ENCODE measurements at places on chromosomes 7 and 10. TPM values are rescaled to one million over a fixed set of nuclear protein-coding genes. Genes with fewer than 3 reads are reported as not detected.

Gene TRAPPC14
- total RNA-seq = 39.2 TPM

Gene HABP2
- not detected for total RNA-seq

Gene PAPOLB
- not detected for total RNA-seq

Gene KLF6
- 127 TPM for total RNA-seq

Gene CABCOCO1
- total RNA-seq = not detected

Gene MET
- total RNA-seq = 2.2 TPM

Gene MMD2
- not detected for total RNA-seq
